ENCODE measurements at places on chromosomes 11 and 22.
A peak's percentile ranks its signal among the peaks of the same experiment; 100 is the strongest.

GRCh38 chr11:20374741-20375300 lies 11.3 kb downstream of the HTATIP2 start:
- DNase-seq, result no peak

DNA sequence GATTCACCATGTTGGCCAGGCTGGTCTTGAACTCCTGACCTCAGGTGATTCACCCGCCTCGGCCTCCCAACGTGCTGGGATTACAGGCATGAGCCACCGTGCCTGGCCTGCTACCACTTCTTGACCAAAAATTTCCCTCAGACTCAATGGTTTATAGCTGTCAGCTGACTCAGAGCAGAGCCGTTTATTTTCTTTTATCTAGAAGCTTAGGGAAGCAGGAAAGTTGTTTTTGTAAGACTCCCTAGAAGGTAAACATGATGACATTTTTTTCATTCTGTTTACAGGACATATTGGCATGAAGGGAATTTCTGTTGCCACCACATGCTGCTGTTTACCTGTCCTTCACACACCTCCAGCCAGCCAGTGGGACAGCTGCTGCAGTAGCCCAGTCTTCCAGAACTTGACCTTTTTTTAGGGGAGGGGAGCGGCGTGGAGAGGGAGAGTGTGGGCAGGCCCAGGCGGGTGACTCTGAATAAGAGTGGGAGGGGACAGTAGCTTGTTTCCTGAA lies 56.1 kb upstream of the PTPRJ start:
- peak; percentile 29 for DNase-seq

- DNase-seq, result no peak
Measured at GRCh38 chr22:38426628-38427027, 28.4 kb downstream of the KCNJ4 start.

- DNase-seq, result no peak
Measured at GRCh38 chr11:18790883-18791206, 753 bp downstream of the PTPN5 start.

DNA sequence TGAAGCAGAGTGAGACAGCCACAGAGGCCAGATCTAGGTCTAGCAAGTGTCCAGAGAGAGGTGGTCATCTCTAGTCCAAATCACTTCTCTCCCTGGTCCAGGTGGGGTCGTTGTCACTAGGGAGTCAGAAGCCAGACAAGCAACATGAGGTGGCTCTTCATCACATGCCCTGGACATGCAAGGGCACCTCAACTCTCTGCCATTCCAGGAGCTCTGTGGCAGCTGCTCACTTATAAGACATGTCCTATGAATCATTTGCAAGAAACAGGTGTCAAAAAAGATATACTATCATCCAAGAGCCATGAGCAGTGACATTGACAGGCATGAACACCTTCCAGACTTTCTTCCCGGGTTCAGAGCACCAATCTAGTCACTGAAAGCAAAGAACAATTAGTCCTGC lies 130.8 kb downstream of the GALNT18 start:
- DNase-seq, result no peak

DNA sequence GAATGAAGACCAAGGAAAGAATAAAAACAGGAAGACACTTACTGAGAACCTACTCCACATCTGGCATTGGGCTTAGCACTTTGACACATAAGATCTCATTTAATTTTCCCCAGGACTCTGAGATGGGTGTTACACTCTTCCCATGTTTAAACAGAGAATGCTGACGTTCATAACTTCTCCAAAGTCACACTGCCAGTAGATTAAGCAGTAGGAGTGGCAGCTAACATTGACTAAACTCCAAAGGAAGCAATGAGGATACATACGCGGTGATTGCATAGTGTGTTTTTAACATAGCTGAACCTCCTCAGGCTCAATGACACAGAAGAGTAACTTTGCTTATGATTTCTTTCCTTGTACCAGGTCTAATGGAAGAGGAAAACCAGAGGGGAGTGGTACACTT lies 14.5 kb upstream of the OR10V1 start:
- no peak for DNase-seq

- no peak for DNase-seq
Measured at GRCh38 chr22:39434721-39435120, 22.1 kb upstream of the MGAT3 start.

- no peak for DNase-seq
Measured at GRCh38 chr11:109422870-109423465, 978 bp downstream of the C11orf87 start.

GRCh38 chr11:94184846-94185245 lies 56.2 kb downstream of the PANX1 start:
- DNase-seq, result no peak

DNA sequence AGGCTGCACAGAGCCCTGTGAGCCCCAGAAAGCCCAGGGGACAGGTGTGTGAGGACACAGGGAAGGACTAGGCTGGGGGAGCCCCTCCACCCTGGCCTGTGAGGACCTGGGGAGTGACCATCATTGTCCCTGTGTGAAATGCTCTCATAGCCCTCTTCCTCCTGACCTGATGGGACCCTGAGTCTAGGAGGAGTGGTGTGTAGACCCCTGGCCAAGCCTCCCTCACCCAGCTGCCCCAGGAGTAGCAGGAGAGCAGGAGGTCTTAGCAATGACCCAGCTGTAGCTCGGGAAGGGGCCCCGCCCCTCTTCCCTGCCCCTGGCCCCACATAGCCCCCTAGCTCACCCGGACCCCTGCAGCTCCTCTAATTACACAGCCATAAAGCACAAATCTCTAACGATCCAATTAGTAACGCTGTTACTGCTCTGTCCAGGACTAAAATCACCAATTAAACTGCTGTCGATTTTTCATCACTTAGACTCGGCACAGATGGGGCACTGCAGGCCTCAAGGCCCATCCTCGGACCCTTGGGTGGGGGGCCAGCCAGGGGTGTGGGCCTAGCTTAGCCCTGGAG lies 6.6 kb upstream of the CABP7 start:
- DNase-seq, result no peak

DNA sequence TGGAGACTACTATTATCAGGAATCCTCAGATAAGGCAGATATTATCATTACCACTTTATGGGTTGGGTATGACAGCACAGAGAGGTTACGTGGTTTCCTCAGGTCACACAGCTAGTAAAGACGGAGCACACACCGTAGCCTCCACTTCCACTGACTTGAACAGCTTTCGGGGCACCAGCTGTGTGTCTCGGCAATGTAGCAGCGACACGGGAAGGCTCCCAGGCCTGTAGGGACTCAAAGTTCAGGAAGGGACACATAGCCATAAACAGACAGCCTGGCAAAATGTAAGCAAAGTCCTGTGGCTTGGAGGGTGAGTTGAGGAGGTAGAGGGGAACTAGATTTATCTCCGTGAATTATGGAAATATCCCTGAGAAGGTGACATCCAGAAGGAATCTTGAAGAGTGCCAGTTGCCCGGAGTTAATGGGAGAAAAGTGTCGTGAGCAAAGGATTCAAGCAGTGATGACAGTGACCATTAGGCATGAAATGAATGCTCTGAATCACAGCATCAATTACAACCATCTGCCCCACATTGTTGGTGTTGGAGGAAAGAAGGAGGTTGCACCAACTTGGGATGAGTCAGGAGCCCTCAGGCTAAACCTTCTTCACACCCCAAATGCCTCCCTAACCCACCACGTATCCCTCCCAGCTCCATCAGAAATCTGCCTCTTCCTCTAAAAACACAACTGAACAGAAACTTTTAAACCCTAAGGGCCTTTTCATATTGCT lies 106.7 kb upstream of the ASPHD2 start:
- DNase-seq, result no peak

GRCh38 chr11:131674051-131674755 lies 303.8 kb downstream of the NTM start:
- peak; percentile 59 for DNase-seq

DNA sequence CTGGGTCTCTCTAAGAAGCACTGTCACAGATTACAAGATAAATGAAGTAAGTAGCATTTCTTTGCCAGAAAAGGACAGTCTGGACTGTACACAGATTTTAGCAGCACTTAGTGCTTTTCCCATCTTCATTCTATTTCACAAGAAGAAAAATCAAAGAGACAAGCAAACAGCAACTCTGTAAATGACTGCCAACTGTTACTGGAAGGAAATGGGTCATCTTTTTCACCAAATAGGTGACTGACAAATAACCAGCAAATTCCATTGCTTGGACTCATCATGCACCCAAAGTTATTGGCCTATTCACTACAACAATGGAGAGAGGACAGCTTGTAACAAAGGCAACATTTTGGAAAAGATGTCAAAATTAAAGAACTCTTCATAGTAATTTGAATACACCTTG lies 28.9 kb upstream of the CARD18 start:
- DNase-seq, result no peak

DNA sequence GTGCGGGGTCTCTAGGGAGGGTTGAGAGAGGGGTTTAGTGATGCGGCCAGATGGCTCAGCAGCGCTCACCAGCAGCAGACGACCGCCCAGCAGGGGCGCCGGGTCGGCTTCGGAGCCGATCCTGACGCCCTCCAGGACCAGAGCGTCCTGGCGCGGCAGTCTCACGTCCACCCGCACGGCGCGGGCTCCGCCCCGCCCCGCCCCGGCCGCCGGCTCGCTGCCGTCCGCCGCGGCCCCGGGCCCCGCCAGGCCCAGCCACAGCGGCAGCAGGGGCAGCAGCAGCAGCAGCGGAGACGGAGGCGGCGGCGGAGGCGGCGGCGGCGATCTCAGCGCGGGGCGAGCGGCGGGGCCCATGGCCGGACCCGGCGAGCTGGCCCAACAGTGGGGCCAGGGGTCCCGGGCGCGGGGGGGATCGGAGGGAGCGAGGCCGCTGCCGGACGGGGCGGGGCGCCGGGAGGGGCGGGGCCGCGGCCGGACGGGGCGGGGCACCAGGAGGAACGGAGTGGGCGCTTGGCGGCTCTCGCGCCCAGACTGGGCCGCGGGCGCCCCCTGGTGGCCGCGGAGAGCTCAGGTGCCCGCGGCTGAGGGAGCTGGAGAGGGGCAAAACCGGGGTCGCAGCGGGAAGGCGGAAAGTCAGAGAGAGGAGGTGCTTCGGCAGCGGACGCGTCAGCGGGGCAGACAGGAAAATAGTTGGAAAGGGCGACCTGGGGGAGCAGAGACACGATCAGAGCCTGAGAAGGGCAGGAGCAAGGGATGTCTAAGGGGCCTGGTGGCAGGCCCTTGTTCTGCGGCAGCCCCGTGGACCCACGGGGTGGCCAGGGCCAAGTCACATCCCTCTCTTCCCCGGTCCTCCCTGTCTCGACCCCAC lies at the start of gene RNF215:
Gene RNF215 (minus strand): TSS at position 452 of the 868 bp plus-strand sequence. CDS start 98 bp downstream, at position 354.
- peak; percentile 73 for DNase-seq

DNA sequence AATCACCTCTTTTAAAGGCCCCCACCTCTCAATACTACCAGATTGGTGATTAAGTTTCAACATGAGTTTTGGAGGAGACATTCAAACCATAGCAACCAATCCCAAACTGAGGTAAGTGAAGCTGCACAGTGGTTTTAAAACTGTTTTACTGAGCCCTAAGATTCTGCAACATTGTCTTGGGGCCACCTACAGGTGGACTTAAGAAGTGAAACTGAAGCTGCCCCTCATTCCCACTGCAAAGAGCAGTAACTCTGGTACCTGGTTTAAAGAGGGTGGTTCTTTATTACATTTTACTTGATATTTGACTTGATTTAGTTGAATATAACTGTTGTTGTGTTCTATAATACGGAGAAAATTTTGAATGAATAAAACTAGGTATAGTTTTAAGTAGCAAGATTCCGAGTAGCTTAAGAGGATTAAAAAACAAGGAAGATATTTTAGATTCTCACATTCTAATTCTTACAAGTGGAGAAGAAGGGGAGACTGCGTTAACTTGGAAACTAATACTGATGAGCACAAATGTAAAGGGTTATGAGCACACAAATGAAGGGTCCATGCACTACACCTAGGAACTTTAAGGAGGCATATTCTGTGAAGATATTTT lies 26.7 kb downstream of the SYT9 start:
- no peak for DNase-seq

DNA sequence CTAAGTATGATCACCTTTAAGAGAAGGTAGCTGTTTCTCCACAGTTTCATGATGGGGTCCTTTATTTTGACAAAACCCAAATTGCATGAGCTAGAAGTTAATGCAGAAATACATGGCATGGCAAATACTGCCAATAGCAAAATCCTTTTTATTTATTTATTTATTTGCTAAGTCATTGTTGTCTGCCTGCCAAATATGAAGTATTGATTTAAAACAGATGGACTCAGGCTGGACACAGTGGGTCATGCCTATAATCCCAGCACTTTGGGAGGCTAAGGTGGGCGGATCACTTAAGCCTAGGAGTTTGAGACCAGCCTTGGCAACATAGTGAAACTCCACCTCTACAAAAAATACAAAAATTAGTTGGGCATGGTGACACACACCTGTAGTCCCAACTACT lies 52.4 kb downstream of the LARGE2 start:
- no peak for DNase-seq

- no peak for DNase-seq
Measured at GRCh38 chr22:19654338-19654987, 59.8 kb upstream of the SEPTIN5 start.
